ENCODE measurements at places on chromosomes 6 and 20. TPM values are rescaled to one million over a fixed set of nuclear protein-coding genes. Genes with fewer than 3 reads are reported as not detected.

- H3K4me1 ChIP-seq = no peaks in the 10 kb centered on the region
- H3K27ac ChIP-seq = no peak overlapping the region
- no peaks in the 10 kb centered on the region for H3K27me3 ChIP-seq
- no peaks in the 10 kb centered on the region for H3K36me3 ChIP-seq
- no peak overlapping the region for H3K4me3 ChIP-seq
- DNase-seq = no peak
These were observed 51.9 kb downstream of the RNF217 start for GRCh38 chr6:125013938-125014660.

- no peak overlapping the region for H3K4me3 ChIP-seq
- H3K27me3 ChIP-seq = no peaks in the 10 kb centered on the region
- H3K36me3 ChIP-seq = no peaks in the 10 kb centered on the region
- no peak for DNase-seq
These were observed 25.0 kb downstream of the TMEM242 start for GRCh38 chr6:157298216-157298724.

GRCh38 chr6:122154155-122154554, 245.3 kb upstream of the HSF2 start:
- H3K27ac ChIP-seq = no peak overlapping the region
- H3K36me3 ChIP-seq = no peaks in the 10 kb centered on the region

GRCh38 chr6:113181164-113181563, 676.0 kb upstream of the MARCKS start:
- H3K27me3 ChIP-seq = no peaks in the 10 kb centered on the region
- H3K4me3 ChIP-seq = no peak overlapping the region
- H3K27ac ChIP-seq = no peak overlapping the region
- no peak for DNase-seq

DNA sequence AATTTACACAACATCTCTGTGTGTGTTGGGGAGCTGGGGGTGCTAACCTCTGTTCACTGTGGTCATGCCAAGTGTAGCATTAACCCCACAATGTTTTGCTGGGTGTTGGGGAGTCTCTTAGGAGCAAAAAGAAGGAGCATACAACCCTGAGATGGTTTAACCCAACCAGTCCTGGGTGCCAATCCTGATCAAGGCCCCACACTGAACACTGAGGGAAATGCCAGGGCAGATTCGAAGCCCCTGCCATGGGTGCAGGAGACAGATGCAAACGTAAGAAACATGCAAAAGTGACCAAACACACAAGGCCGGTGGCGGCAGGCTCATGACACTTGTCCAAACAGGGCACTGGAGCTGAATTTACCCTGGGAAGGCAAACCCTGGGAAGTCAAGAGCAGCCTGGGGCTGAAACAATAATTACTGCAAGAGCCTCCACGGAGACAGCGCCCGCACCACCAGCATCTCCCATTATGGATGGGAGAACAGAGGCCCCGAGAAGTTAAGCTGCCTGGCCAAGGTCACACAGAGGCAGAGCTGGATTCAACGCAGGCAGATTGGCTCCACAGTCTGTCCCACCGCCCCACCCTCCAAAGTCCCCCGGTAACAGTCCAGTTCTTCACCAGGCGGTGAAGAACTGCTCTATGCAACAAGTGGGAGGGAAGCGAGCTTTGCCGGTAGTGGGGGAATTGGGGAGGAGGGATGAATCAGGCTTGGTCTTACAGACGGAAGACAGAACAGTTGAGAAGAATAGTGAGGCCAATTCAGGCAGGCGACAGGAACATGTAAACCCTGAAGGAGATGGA, 8.5 kb downstream of the ACSS1 start:
- H3K27me3 ChIP-seq = no peaks in the 10 kb centered on the region
- peaks cover 5% of the 10 kb centered on the region for H3K4me1 ChIP-seq
- peak overlapping the region; percentile 56 for H3K27ac ChIP-seq
- peak; percentile 33 for DNase-seq

GRCh38 chr6:55578537-55579363, at the start of gene HMGCLL1:
TSS of gene HMGCLL1 (minus strand) at chr6:55579192. CDS start at chr6:55579055, 137 bp downstream.
- H3K27me3 ChIP-seq = no peaks in the 10 kb centered on the region
- peak; percentile 79 for DNase-seq
- peak within 1 kb of the TSS; percentile 55 for H3K4me3 ChIP-seq

DNA sequence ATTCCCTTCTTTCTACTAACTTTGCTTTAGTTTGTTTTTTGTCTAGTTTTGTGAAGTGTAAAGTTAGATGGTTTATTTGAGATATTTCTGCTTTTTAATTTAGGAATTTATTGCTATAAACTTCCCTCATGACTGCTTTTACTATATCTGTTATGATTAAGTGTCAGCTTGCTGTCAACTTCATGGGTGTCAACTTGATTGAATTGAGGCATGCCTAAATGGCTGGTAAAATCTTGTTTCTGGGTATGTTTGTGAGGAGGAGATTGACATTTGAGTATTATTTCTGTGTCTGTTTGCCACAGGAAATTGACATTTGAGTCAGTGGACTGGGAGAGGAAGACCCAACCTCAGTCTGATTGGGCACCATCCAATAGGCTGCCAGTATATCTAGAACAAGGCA, 1147.0 kb upstream of the EYS start:
- no peaks in the 10 kb centered on the region for H3K36me3 ChIP-seq
- no peak for DNase-seq
- H3K4me1 ChIP-seq = no peaks in the 10 kb centered on the region
- H3K4me3 ChIP-seq = no peak overlapping the region
- no peak overlapping the region for H3K27ac ChIP-seq
- H3K27me3 ChIP-seq = no peaks in the 10 kb centered on the region

DNA sequence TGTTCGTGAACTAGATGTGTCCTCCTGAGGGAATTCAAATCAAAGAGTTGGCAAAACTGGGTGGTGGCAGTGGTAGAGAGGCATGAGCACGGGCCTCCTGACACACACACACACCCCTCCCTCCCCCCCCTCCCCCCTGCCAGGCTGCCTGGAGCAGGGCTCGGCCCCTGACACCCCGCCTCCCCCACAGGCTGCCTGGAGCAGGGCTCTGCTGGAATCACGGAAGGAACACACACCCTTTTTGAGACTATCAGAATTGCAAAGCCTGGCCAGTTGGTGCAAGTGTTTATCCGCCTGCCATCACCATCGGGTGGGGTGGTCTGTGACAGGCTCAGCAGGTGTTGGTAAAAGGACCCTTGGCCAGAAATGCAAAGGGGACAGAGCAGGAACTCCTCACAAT, 59.0 kb downstream of the FAM120B start:
- H3K4me3 ChIP-seq = no peak overlapping the region
- no peaks in the 10 kb centered on the region for H3K27me3 ChIP-seq
- no peaks in the 10 kb centered on the region for H3K4me1 ChIP-seq
- no peak for DNase-seq
- no peak overlapping the region for H3K27ac ChIP-seq
- H3K36me3 ChIP-seq = no peaks in the 10 kb centered on the region

GRCh38 chr6:148550569-148550968, 196.3 kb upstream of the UST start:
- H3K4me3 ChIP-seq = no peak overlapping the region
- H3K4me1 ChIP-seq = no peaks in the 10 kb centered on the region
- no peak for DNase-seq

- no peaks in the 10 kb centered on the region for H3K36me3 ChIP-seq
- H3K27ac ChIP-seq = peak overlapping the region; percentile 71
- H3K4me3 ChIP-seq = peak overlapping the region; percentile 49
- DNase-seq = peak; percentile 64
- H3K27me3 ChIP-seq = no peaks in the 10 kb centered on the region
- H3K4me1 ChIP-seq = peaks cover 4% of the 10 kb centered on the region
These were observed 167.4 kb downstream of the SASH1 start for GRCh38 chr6:148509800-148510581.

GRCh38 chr20:2032168-2032567, 38.3 kb upstream of the PDYN start:
- no peak overlapping the region for H3K27ac ChIP-seq
- H3K4me3 ChIP-seq = no peak overlapping the region
- H3K36me3 ChIP-seq = no peaks in the 10 kb centered on the region
- no peaks in the 10 kb centered on the region for H3K27me3 ChIP-seq

DNA sequence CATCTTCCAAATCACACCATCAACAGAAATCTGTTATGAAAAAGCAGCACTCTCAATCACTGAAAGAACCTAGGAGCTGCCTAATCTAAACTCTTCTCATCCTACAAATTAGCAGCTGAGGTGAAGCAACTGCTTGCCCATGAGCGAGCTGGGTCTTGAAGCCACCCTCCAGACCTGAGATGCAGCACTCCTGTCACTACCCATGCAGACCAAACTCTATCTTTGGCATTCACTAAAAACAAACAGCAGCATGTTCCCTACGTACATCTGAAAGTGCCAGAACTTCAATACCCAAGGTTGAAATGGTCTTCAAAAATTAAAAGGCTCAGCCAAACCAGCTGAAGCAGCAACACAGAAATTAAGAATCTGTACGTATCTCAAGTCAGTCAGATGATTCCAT, 14.3 kb downstream of the ADNP start:
- no peaks in the 10 kb centered on the region for H3K36me3 ChIP-seq
- H3K27me3 ChIP-seq = no peaks in the 10 kb centered on the region
- H3K4me1 ChIP-seq = peaks cover 25% of the 10 kb centered on the region
- DNase-seq = no peak

- no peaks in the 10 kb centered on the region for H3K36me3 ChIP-seq
- no peak overlapping the region for H3K27ac ChIP-seq
- DNase-seq = no peak
- no peak overlapping the region for H3K4me3 ChIP-seq
- H3K27me3 ChIP-seq = no peaks in the 10 kb centered on the region
These were observed 159.2 kb upstream of the COL21A1 start for GRCh38 chr6:56406276-56407269.

DNA sequence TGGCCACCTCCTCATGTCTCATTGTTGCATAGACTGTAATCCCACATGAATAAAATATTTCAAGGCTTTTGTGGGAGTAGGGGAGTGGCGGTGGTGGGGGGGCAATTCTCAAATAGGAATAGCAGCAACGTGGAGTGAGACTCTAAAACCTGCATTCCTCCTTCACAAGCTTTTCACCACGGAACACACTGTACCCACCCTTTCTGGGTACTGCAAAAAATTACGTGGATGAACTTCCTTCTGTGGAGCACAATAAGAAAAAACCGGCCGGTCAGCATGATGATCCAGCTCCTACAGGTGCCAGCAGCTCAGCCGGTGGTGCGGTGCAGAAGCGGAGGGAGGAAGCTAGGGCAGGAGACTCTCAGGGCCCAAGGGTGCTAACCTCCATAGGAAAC, 930 bp upstream of the RRAGD start:
- peak overlapping the region; percentile 70 for H3K4me3 ChIP-seq
- peak overlapping the region; percentile 92 for H3K27ac ChIP-seq
- H3K4me1 ChIP-seq = peaks cover 6% of the 10 kb centered on the region

DNA sequence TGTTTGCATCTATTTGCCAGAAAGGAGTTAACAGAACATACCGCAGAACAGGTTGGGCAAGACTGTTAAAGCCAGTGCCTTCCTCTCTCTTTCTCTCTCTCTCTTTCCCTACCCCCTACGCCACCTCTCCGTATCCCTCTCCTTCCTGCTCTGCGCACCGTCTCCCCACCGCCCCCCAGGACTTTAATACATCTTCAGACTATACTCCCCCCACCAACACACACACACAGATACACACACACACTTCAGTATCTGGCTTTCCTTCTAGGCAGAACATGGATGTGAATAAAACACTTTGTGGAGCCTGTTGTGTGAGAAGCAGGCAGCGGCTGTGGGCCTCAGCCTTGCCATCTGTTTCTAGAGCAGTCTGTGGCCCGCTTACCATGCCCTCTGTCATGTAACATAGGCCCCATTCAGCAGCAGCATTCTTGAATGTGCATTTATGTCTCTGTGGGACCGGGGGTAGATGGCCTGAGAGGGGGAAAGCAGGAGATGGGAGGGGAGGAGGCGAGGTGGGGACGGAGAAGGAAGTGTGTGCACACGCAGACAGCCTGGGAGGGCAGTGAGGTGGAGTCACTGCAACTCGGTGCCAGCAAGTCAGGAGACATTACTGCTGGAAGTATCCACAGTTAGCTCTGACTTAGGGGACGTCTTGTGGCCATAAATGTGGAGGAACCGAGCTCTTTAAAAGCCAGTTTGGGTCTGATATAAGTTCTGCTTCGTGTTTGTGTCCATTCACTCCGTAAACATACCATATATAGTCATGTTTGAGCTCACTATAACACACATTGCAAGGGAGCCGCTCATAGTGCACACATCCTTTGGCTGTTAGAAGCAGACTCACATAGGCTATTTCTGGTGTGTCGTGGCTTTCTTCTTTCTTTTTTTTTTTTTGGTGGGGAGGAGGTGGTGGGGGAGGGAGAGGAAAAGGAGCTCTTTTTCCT, 38.4 kb downstream of the RREB1 start:
- peak; percentile 58 for DNase-seq
- H3K27me3 ChIP-seq = no peaks in the 10 kb centered on the region
- H3K4me3 ChIP-seq = peak overlapping the region; percentile 5

- H3K36me3 ChIP-seq = no peaks in the 10 kb centered on the region
- H3K27ac ChIP-seq = no peak overlapping the region
- H3K4me3 ChIP-seq = no peak overlapping the region
- H3K27me3 ChIP-seq = peaks cover 9% of the 10 kb centered on the region
- H3K4me1 ChIP-seq = peaks cover 2% of the 10 kb centered on the region
- DNase-seq = no peak
These were observed 16.8 kb downstream of the SLC17A9 start for GRCh38 chr20:62969179-62969760.

- no peaks in the 10 kb centered on the region for H3K27me3 ChIP-seq
- no peak overlapping the region for H3K27ac ChIP-seq
- H3K4me1 ChIP-seq = no peaks in the 10 kb centered on the region
- no peak for DNase-seq
- H3K4me3 ChIP-seq = no peak overlapping the region
These were observed 10.3 kb downstream of the KIF25 start for GRCh38 chr6:168007592-168008338.

GRCh38 chr6:81138236-81138635, 614.2 kb downstream of the TENT5A start:
- H3K4me1 ChIP-seq = no peaks in the 10 kb centered on the region
- DNase-seq = no peak
- no peak overlapping the region for H3K27ac ChIP-seq

Gene THBS2
- 2.7 TPM for polyA plus RNA-seq

Gene CST7
- 1.4 TPM for polyA plus RNA-seq

Gene LIME1
- polyA plus RNA-seq = 114 TPM

Gene CNKSR3
- 13.8 TPM for polyA plus RNA-seq

Gene SMLR1
- polyA plus RNA-seq = 5.1 TPM

Gene UST
- polyA plus RNA-seq = 3.2 TPM

All from kidney (tissue), 22 donors.